ENCODE measurements at places on chromosomes 7 and 10.

- DNase-seq = no peak
Measured at GRCh38 chr7:111982804-111983203, 223.4 kb downstream of the DOCK4 start.

GRCh38 chr10:72044417-72045041, 43.8 kb downstream of the SPOCK2 start:
- no peak for DNase-seq

- peak; percentile 67 for DNase-seq
Measured at GRCh38 chr7:29194594-29195427, at the start of gene CHN2. Gene CHN2 (plus strand): TSS chr7:29194775.

DNA sequence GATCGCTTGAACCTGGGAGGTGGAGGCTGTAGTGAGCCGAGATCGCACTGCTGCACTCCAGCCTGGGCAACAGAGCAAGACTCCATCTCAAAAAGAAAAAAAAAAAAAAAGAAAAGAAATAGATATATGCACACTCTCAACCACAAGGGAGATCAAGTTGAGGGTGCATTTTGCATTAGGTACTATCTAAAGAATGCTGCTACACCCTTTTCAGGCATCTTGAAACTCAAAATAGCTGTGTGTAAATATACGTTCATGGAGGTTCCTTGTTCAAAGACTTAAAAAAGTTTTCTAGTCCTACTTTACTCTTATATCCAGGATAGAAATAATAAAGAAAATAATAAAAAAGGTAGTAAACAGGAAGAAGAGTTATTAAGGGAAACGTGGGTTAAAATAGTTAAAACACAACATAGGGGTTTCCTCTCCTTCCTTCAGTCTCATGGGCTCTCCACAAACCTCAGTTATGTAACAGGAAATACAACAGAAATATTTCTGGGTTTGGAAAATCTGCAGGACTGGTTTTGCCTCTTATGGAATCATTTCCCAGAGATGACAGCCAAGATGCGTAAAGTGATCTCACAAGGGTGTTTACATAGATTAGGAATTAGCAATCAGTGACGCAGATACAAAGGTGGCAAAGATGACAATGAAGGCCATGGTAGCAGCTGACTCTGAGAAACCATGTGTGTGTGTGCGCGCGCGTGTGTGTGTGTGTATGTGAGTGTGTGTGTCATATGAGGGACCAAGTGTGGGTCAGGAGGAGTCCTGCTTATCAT, 15.1 kb downstream of the STEAP4 start:
- DNase-seq = peak; percentile 75

GRCh38 chr10:95354110-95354509, 63.3 kb upstream of the PDLIM1 start:
- DNase-seq = no peak

GRCh38 chr7:95859429-95859828, 87.1 kb downstream of the DYNC1I1 start:
- no peak for DNase-seq

DNA sequence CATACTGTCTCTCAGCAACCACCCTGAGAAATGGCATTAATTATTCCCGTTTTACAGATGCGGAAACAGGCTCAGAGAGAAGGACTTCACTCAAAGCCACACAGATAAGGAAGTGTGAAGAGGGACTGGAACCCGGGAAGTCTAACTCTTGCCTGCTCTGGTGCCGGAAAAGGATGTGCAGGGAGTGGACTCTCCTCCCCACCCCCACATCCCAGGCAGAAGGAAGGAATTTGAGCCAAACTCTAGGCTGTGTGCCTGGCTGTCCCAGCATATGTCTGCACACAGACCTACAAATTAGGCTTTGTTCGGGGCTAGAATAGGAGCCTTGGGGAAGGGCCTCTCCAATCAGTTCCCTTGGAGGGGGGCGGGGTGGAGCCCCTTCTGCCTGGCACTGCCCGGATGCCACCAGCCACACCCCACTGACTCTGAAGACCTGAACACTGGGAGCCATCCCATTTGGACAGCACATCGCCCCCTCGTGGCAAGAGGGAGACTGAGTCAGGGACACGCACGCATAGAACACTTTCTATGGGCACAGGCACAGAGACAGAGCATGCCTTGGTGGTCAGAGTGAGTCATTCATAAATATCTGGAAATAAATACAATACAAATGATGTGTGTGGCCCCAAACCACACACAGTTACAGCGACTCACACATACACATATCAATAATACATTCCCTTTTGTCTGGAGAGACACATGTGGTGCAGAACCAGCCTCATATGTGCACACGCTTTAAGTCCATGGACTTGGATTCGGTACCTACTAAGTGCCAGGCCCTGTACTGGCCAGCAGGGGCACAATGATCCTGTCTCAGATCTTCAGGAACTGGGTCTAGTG, 13.1 kb downstream of the LZTS2 start:
- DNase-seq = peak; percentile 89

DNA sequence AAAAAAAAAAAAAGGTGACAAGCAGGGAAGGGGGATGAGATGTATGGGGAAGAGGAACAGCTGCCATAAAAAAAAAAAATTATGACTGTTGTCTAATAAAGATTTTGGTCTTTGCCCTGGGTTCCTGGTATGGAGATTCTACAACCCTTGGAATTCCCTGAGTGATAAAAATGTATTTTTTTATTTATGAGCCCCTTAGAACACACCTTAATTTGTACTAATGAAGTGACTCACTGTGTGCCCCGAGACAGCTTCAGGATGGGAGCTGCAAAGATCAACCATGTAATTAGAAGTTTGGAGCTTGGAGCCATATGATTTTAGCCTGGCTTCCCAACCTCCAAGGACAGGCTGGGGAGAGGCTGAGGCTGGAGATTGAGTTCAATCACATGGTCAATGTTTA, 69.7 kb downstream of the NHLRC2 start:
- DNase-seq = peak; percentile 34

DNA sequence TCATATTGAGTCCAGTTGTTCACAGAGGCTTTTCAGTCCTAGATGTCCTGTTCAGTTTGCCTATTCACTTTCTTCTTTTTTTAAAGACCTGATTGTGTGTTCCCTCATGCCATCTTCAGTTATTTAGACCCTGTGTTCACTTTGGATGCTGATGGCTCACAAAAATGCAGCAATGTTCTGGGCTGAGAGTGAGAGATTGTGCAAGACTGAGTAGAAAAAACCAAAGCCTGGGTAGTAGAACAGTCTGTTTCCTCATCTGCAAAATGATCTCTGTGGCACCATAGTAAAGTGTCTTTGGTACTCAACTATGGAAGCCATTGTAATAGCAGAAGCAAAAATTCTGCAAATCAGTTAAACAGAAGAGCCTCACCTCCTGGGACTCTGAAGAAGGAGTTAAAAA, 43.2 kb downstream of the AKR1B1 start:
- no peak for DNase-seq

Data from LoVo (cell line).